ENCODE measurements at places on chromosomes 7 and 10.
A peak's percentile ranks its signal among the peaks of the same experiment; 100 is the strongest.

DNA sequence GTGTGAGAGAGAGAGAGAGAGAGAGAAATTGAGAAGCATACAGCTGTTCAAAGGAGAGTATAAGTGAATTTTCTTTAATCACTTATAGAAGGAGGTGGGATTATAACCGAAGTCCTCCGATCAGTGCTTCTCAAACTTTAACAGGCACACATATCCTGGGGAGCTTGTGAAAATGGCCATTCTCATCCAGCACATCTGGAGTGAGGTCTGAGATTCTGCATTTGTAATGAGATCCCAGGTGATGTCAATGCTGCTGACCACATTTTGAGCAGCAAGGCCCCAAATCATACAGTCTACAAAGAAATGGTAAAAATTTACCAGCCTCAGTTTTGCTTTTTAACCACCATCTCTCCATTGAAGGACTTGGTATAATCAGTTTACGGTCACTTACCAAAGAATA is 219.0 kb downstream of the PTEN start:
- no peak for DNase-seq

- DNase-seq: no peak
Observed at GRCh38 chr7:1251796-1252539, 19.3 kb downstream of the UNCX start.

- no peak for DNase-seq
Observed at GRCh38 chr7:17227766-17228490, 70.5 kb upstream of the AHR start.

- DNase-seq: peak; percentile 38
Observed at GRCh38 chr10:63265222-63265617, 132.1 kb downstream of the NRBF2 start.

DNA sequence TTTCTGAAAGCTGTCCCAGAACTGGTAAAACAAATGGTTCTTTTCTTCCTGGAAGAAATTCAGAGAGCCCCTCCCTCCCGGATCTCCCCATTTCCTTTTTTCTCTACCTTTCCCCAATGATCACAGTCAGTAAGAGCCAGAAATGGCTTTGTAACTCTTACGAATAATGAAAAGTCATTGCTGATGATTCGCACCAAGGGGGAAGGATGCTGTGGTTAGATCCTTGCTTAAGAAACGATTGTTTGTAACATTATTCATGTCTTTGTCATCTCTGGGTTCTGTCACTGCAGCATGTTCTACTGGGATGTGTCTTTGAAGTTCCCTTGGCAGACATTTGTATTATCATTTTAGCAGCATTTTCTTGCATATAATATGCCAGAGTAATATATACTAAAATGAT is 138.9 kb downstream of the CACNB2 start:
- DNase-seq: peak; percentile 25
